ENCODE measurements at places on chromosomes 4 and X.
A peak's percentile ranks its signal among the peaks of the same experiment; 100 is the strongest.

- DNase-seq: no peak
Observed at GRCh38 chr4:162791226-162791625, 375.5 kb downstream of the NAF1 start.

GRCh38 chrX:646796-647195 lies 16.2 kb downstream of the SHOX start:
- no peak for DNase-seq

DNA sequence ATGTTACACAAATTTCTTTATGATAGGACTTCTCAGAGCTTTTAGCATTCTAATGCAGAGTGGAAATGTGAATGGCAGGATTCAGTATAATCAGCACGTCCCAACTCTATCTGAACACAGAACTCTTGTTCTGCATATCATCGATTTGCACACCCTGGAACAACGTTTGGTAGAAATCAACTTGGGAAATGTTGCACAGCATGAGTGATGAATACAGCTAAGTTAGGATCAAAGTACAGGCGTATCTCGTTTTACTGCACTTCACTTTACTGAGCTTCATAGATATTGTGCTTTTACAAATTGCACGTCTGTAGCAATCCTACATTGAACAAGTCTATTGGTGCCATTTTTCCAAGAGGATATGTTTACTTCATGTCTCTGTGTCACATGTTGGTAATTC lies 70.8 kb downstream of the SMARCA1 start:
- DNase-seq: no peak

- peak; percentile 4 for DNase-seq
Observed at GRCh38 chrX:20265726-20266681, 705 bp downstream of the RPS6KA3 start.

GRCh38 chr4:90689739-90690138 lies 562.5 kb downstream of the CCSER1 start:
- no peak for DNase-seq

- DNase-seq: no peak
Observed at GRCh38 chr4:3046162-3046561, 28.2 kb downstream of the HTT-AS start.

DNA sequence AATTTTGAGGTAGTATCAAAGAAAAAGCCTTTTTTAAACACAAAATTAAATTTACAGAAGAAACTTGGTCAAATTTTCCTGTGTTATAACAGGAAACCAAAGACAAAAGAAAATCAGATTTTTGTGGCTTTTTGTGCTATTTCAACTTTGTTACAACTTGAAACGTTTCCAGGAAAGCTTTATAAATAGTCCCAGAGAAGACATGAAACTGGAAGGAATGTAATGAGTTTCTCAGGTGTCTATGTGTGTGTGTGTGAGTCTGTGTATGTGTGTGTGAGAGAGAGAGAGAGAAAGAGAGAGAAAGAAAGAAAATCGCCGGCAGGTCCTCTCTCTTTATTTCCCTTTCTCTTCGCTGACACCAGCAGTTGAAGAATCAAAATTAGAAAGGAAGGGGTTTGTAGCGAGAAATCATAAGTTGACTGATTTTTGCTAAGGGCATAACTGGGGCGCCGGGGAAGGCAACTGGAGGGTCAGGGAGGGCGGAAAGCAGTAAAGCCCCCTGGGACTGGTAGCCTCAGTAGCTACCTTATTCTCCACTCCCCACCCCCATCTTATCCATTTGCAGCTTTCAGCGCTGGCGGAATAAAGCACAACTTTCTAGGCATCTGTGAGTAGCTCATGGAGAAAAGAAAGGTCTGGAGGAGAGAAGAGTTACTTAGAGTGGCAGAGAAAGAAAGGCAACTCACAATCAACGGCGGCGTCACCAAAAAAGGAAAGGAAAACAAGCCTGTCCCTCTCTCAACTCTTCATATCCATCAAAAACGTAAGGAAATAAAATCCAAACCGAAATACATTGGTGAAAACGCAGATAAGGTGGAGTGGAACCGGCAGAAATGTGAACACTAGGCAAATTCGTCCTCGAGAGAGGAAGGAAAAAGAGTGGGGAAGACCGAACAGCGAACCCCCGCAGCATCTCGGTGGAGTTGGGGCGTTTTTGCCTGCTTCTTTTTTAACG lies 1.3 kb downstream of the TMEM47 start:
- no peak for DNase-seq

DNA sequence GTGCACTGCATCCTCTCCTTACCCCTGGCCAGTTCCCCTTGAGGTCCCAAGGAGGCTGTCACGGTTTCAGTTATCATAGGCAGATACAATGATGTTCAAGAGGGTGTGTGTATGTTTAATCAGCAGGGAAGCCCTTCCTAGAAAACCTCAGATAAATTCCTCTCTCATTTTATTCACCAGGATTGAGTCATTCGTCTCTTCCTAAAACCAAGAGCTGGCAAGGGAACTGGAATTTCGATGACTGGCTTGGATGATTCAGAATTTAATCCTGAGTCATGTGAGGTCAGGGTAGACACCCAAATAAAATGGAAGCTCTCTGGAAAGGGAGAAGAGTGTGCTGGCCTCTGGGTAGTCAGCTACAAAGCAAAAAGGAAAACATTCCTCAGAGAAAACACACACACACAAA lies 106.2 kb upstream of the RAPGEF2 start:
- no peak for DNase-seq

- DNase-seq: no peak
Observed at GRCh38 chr4:147367891-147368290, 113.0 kb upstream of the EDNRA start.

- DNase-seq: no peak
Observed at GRCh38 chrX:136773648-136774047, 7.1 kb downstream of the ARHGEF6 start.

DNA sequence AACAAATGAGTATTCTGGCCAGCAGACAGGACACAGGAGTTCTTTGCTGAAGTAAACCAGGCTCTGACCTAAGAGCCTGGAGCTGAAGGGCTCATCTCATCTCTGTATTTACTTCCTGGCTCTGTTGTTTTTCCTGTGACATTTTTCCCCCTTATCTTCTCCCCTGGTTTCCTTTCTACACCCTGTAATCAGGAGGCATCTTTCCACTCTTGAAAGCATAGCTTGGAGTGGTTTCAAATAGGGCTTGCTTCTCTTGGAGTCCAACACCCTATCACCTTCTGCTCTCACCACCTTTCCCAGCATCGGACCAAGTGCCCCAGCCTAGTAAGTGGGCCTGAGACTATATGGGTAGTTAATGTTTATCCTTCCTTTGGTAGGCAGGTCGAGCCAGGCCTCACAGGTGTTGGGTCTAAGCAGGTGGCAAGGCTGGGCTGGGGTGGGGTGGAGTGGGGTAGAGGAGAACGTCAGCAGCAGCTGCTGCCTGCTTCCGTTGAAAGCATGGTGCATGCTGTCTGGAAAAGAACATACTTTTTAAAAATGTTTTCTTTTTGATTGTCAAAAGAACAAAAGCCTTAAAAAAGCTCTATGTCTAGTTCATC lies 1.2 kb downstream of the DRP2 start:
- DNase-seq: no peak

DNA sequence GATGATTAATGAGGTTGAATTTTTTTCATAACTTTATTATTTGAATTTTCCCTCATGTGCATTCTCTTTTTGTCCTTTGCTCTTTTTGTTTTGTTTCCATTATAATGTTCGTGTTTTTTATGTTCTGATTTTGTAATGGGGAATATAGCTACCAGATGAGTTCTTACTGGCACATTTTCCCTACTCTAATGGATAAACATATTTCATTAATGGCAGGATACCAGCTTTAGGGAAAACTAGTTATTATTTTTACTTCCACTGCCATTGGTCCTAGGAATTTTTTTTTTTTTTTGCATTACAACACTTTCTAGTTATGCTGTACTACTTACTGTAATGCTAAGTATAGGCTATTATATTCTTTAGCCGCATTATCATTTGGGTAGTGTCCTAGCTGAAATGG lies 286.3 kb downstream of the SPRY1 start:
- DNase-seq: no peak

DNA sequence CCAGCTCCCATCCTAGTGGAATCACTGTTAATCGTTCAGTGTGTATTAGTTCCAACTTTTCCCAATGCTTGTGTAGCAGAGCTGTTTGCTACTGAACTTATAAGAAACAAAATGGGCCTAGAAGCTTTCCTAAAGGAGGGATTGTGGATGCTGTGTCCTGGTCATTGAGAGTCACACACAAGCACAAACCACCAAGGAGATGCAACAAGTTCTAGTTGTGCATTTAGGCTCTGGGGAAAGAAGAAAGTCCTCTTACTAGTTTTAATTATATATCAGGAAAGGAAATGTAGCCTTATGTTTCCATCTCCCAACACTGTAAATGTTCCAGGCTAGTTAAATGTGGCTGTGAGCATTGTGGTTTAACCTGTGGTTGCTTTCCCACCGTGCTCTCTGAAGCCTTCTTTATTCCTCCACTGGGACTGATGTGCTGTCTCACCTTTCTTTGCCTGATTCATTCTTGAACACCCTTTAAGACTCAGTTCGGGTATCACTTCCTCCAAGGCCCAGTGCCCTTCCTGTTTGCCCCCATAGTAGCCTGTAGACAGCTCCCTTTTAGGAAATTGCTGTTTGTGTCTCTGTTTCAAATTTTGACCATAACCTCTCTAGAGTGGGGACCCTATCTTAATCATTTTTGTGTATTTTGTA lies 34.3 kb downstream of the ATP10D start:
- no peak for DNase-seq

DNA sequence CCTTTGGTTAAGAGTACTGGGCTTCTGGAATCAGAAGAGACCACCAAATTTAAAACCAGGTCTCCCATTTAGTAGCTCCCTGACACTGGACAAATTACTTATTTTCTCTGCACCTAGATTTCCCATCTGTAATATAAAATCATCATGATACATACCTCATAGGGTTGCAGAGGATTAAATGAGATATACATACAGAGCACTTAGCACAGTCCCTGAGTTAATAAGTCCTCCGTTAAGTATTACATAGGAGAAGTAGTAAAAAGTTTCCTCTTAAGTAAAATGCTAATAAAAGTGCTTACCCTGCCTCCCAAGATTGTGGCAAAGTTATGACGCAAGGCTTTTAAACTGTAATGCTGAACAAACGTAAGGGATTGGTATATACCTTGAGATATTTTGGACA lies 539 bp upstream of the CHIC1 start:
- no peak for DNase-seq

GRCh38 chr4:182242787-182243186 lies 415 bp upstream of the TENM3 start:
- DNase-seq: no peak

DNA sequence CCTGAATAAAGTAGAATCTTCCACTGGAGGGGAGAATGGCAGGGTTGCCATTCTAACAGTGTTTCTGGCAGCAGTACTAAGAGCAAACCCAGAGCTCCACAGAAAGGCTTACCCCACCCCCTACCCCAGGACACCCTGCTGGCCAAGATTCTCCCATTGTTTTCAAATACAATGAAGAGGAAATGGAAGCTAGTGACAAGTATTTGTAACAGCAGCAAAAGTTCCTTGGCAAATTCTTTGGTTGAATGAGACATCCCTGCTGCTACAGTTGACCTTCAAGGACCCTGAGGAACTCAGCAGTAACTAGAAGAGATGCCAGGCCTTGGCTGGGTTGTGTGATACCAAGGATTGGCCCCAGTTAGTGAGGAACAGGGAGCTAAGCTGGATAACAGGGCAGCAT lies 124.2 kb upstream of the DGKK start:
- DNase-seq: no peak

DNA sequence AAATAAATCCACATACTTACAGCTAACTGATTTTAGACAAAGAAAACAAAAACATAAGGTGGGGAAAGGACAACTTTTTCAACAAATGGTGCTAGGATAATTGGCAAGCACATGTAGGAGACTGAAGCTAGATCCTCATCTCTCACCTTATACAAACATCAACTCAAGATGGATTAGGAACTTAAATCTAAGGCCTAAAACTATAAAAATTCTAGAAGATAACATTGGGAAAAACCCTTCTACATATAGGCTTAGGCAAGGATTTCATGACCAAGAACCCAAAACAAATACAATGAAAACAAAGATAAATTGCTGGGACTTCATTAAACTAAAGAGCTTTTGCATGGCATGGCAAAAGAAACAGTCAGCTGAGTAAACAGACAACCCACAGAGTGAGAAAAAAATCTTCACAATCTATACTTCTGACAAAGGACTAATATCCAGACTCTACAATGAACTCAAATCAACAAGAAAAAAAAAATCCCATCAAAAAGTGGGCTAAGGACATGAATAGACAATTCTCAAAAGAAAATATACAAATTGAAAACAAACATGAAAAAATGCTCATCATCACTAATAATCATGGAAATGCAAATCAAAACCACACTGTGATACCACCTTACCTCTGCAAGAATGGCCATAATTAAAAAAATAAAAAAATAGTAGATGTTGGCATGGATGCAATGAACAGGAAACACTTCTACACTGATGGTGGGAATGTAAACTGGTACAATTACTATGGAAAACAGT lies 14.1 kb upstream of the AFP start:
- no peak for DNase-seq

DNA sequence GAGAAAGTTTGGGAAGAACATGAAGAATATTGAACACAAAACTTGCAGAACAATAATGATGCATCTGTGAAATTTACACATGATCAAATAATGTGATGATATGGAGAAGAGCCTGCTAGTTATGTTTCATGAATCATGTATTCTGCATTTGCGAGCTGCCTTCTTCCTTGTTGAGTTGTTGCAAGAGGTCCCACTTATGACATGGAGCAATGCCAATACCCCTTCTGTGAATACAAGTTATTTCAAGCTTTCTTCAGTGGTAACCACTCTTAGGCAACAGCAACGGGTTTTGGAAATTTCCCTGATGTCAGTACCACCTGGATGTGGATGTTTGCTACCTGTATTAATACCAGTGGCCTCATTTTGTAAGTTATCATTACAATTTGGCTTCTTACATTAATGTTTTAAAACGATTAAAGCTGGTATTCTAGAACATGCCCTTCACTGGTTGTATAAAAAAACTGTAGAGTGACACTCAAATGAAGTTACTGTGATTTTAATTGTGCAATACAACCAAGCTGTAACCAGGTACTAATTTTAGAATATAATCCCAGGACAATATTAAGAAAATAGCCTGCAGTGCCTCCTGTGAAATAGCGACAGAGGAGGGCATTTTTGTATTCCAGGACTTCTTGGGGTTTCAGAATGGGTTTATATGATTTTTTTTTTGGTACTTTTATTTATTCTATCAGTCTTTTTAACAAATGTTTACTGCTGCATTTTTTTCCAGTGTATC lies 25.3 kb downstream of the IQCM start:
- DNase-seq: no peak

DNA sequence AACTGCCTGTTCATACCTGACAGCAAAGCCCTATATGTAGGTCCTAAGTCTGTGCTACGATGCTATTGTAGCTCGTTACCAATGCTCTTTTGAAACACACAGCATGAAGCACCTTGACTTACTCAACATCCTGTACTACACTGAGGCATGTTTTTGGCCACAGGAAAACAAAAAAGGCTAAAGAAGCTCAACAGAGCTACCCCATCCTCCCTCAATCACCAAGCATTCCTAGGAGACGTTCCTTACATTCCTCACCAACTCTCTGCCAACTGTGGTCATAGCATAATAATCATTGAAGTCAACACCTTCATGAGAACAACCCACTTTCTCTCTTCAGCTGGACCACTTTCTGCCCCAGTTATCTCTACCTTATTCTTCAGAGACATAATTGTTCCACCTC lies 73.7 kb upstream of the SLC25A43 start:
- DNase-seq: no peak

- no peak for DNase-seq
Observed at GRCh38 chr4:159216834-159217233, 114.0 kb downstream of the RAPGEF2 start.
